ENCODE measurements at places on chromosomes 12 and 14.

DNA sequence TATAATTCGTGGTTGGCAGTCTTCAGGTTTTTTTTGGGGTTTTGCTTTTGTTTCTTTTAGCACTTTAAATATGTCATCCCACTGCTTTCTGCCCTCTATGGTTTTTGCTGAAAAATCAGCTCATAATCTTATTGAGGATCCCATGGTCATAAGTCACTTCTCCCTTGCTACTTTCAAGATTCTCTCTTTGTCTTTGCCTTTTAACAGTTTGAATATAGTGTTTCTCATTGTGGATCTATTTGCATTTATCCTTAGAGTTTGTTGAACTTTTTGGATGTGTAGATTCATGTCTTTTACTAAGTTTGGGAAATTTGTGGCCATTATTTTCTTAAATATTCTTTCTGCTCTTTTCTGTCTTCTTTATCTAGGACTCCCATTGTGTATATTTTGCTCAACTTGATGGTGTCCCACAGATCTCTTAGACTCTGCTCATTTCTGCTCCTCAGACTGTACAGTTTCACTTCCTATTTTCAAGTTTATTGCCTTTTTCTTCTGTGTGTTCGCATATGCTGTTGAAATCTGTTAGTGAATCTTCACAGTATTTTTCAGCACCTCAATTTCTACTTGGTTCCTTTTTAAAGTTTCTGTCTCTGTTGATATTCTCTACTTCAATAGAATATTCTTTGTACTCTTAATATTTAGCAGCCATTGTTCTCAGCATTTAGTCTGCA is 70.8 kb downstream of the WNK1 start:
- DNase-seq: no peak

DNA sequence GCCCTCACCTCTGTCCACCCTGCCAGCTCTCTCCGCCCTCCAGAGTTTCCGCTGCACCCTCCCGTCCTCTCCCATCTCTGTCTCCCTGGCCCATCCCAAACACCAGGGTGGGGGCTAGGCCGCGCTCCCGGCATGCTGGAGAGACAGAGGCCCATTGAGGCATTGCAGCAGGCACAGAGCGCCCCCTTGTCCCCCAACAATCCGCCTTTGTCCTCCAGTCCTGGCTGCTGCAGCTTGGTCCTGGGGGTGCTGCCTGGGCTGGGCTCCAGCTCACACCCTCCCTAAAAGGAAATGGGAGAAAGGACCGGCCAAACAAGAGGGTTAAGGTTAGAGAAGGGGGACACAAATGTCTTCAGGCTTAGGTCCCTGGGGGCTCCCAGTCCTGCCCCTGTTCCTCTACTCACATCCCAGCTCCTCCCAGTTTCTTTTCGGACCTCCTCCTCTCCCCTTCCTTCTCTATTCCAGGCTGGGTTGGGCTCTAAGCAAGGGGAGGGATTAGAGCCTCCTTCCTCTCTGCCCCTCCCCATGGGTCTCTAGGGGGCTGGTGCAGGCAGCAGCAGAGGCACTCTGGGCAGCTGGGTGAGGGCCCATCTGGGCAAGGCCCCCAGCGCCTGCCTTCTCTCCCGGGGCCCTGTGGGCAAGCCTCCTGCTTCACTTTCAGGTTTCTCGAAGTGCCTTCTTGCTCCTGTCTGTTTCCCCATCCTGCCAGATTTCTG is at the start of gene CMTM5:
Gene CMTM5, plus strand, starts transcription at position 565 of the 716 bp plus-strand sequence. CDS start 206 bp downstream, outside the sequence.
- no peak for DNase-seq

DNA sequence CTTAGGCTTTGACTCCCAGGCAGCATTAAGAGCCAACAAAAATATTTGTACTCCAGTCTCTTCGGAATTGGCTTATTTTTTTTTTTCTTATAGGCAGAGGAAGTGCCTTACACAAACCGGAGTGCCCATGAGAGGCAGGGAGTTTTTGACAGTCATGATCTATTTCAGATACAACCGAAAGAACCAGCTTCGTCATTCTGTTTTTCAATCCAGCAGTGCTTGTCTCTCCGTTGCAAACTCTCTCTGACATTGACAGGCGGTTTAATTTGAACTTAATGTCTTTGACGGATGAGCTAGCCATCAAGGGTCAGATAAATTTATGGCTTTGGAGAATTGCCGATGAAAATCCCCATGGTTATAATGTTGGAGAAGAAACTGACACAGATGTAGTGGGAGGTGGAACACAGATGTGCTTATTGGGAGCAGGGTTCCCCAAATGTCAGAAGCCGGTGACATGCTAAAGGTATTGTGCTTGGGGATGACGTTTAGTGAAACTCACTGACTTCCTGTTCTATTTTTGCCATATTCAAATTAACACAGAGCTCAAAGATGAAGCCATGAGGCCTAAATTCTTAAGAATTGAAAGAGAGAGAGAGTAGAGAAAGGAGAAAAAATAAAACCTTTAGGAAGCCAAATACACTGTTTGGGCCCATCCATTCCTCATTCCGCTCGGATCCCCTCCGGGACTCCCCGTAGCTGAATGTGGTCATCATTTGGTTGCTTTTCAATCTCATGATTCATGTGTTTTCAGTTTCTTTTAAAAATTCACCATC is 59.7 kb downstream of the PLXNC1 start:
- DNase-seq: no peak

- DNase-seq: no peak
Observed at GRCh38 chr12:2256915-2257314, 204.1 kb downstream of the CACNA1C start.

- no peak for DNase-seq
Observed at GRCh38 chr14:63972323-63972932, 119.6 kb downstream of the SYNE2 start.

- no peak for DNase-seq
Observed at GRCh38 chr14:103228866-103229265, 105.2 kb upstream of the EIF5 start.

DNA sequence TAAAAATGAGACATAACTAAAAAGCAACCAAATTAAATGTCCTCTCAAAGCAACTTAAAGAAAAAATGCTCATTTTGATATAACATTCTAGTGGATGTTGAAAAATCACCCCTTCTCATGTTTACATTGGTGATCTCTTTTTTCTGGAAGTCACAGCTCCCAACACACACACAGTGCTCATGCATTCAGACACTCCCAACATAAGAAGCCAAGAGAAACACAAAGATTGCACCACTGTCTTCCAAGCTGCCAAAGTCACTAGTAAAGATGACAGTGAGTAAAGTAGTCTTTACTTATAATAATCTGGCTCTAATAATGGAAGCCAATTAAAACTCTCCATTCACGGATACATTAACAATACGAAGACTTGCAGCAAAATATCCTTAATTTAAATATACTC is 218.4 kb downstream of the NTF3 start:
- DNase-seq: no peak

DNA sequence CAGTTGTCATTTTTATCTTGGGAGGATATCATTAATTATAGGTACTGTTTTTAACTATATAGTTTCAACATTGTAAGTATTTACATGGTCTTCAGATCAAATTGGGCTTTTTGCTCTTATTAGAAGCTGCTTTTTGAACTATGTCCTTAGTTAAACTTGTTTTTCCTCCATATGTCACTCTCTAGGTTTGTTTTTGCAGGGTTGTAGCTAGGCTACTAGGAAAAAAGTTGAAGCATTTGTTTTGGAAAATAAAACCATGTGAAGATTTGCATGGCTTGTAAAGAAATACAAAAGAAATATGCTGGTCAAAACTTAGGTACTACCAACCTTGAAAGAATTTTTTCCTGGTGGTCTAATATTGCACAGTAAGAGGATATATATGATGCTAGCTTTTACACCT is 3.4 kb downstream of the ARID2 start:
- no peak for DNase-seq

DNA sequence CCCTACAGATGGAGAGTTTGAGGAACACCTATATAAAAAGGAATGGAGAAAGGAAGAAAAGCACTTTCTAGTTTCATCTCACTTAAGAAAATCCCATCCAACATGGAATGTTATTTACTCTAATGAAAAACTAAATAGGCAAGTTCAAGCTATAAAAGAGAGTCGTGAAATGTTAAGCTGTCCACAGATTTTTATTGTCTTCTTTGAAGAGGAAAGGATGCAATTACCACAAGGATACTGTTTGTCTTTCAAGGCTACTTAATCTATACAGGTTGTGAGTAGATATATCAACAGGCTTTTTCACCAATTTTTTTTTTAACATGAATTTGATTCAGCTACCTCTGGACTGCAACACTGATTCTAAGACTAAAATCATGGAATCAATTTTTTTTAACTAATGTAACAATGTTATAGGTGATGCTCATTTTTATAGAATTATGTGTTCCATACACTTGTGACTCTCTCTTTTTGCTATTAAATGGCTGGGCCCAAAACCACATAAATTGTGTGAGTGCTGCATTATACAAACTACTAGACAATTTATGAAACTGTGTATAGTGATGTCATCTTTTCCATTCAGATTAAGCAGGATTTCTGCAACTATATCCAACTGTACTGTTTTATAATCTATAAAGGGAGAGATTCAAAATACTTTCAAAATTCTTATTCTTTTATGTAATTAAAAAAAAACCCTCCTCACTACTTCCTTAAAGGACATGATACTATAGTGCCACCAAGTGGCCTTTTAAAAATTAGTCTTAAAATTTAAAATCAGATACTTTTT is 26.8 kb upstream of the BMAL2 start:
- DNase-seq: no peak

DNA sequence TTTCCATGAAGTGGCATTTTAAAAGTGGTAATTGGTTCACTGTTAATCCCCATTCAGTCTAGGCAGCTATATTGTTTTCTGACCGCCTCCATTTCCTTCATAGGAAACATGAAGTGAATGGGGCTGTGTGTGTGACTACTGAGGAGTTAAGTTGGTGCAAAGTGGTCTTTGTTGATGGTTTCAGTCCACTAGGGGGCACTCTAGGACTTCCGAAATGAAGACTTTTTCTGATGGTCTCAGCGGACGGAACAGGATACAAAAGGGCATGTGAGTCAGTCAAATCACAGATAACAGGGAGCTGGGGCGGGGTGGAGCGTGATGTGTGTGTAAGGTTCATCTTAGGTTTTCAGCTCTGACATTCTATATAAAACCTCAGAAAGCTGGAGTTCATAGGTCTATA is 240.1 kb upstream of the OR4E1 start:
- DNase-seq: peak; percentile 75

GRCh38 chr14:64878837-64879634 is 671 bp downstream of the SPTB start:
- no peak for DNase-seq

DNA sequence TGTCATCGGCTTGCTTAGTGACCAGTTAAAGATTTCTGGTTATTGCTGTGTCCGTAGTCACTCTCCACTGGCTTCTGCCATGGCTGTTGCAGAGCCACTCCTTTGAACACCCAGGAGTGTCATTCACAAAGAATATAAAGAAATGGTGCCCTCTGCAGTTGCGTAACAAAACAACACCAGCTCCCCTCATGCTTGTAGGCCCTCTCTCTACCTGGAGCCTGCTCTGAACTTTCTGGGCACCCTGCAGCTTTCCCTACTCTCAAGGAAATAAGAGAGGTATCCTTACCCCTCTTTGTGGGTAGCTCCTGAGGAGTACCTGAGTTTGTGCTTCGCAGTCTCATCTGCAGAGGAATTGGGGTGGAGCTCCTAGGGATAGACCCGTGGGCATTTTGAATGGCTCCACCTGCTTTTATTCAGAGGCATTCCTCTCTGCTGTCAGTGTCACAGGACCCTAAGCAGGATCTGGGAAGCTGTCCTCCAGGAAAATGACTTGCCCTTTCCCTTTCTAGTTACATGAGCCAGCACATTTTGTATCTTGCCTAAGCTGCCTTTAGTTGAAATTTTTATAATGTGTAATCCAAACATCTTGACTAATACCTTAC is 97.2 kb upstream of the TMEM260 start:
- DNase-seq: no peak

GRCh38 chr12:119989361-119989730 is 310 bp downstream of the BICDL1 start:
- DNase-seq: peak; percentile 23

GRCh38 chr14:91575469-91576208 is 65.5 kb upstream of the PPP4R3A start:
- no peak for DNase-seq

GRCh38 chr12:53218551-53219291 is 11.7 kb upstream of the ITGB7 start:
- no peak for DNase-seq

DNA sequence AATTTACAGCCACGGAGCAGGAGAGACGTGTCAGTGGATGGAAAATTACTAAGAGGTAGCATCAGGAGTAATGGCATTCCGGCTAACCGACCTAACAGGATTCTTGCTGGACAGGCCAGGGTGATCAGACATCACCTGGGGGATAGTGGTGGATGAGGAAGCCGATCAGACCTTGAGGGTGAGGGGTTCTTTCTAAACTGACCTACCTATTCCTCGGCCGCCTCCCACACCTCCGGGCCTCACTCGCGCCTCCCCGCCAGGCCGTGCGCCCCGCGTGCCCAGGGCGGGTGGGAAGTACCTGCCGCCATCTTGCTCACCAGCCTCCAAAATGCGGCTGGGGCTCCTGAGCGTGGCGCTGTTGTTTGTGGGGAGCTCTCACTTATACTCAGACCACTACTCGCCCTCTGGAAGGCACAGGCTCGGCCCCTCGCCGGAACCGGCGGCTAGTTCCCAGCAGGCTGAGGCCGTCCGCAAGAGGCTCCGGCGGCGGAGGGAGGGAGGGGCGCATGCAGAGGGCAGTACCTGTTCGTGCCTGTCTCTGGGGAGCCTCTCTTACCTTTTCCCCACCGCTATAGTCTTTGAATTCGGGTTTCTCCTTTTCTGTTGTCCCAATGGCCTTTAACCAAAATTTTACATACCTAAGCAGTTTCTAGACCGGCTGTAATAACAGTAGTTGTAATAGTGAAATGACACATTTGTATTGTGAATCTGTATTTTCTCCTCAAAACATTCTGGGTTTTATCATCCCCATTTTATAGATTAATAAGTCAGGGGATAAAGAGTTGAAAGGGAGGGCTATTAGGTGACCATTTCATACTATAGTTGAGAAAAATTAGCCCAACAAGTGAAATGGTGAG is at the start of gene TMPRSS12:
Gene TMPRSS12, plus strand, starts transcription at position 290 of the 857 bp plus-strand sequence. Its CDS starts 39 bp downstream, at position 329.
- no peak for DNase-seq

- no peak for DNase-seq
Observed at GRCh38 chr12:2233034-2233433, 180.2 kb downstream of the CACNA1C start.

DNA sequence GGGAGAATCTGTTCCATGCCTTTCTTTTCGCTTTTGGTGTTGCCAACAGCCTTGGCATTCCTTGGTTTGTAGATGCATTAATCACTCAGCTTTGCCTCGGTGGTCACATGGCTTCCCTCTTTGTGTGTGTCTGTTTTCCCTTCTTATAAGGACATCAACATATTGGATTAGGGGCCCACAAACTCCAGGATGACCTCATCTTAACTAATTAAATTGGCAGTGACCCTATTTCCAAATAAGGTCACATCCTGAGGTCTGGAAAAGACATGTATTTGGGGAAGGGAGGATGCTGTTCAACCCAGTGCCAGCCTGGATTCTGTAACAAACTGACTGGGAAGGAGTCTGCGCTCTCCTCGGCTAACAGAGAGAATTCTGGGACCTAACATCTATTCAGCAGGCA is 365.7 kb upstream of the FKBP4 start:
- no peak for DNase-seq

DNA sequence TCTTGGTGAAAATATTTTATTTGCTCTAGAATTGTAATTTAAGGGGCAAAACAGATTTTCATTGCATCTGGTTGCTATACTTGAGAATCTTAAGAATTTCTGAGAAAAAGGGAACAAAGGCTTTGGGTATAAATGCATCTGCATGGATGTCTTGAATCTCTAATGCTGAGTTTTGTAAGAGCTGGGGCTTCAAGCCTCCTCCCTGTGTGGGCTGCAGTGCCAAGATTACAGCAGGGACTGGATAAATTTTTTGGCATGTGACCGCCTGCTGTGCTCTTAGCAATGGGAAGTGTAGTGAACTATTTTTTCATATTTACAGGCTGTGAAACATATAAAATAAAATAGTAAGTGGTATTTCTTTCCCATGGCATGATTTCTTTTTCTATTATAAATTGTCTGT is 70.0 kb downstream of the SLC38A6 start:
- DNase-seq: no peak
